ENCODE measurements at places on chromosomes 6 and 20. TPM values are rescaled to one million over a fixed set of nuclear protein-coding genes. Genes with fewer than 3 reads are reported as not detected.

DLK2 gene
- total RNA-seq = not detected

SLC35D3 gene
- total RNA-seq = not detected

DNA sequence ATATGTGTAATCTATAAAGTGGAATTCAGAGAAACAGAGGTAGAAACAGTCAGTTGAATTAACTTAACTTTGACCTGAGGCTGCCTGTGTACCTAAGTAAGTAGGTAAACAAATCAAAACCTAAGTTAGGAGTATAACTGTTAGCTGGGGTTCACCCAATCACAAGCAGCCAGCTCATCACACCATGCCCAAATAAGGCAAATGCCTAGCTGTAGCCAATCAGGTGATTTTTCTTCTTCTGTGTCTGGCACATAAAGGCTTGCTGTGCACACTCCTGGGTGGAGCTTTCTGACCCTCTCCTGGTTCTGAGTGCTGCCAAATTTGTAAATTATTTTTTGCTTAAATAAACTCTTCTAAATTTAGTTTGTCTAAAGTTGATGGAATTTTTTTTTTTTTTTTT lies 54.7 kb upstream of the TRIM39 start:
- no peaks in the 10 kb centered on the region for H3K27me3 ChIP-seq
- no peak overlapping the region for H3K4me3 ChIP-seq
- H3K4me1 ChIP-seq = no peaks in the 10 kb centered on the region
- DNase-seq = no peak

DNA sequence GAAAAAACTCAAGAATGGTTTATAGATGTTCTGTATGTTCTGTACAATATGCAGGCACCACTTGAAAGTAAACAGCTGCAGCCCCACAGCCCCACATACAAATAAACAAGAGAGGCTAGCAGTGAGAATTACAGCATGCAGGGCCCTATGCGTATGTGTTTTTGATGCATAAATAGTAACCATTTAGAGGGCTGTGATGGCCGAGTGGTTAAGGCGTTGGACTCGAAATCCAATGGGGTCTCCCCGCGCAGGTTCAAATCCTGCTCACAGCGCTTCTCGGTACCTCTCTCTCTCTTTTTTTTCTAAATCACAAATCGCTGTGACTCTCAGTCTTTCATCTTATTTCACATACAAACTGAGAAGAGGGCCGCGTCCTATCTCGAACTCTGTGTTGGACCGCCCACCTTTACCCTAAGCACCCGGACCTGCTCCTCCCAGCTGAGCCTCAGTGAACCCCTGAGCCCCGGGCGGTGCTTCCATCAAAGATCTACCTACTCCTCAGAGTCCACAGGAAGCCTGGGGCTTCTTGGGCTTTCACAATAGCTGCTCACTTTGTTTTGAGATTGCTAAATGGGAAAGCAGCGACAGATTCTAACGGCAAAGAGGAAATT lies 37.7 kb upstream of the PRSS16 start:
- H3K36me3 ChIP-seq = no peaks in the 10 kb centered on the region
- no peak overlapping the region for H3K4me3 ChIP-seq
- no peaks in the 10 kb centered on the region for H3K27me3 ChIP-seq
- H3K27ac ChIP-seq = no peak overlapping the region
- no peak for DNase-seq
- no peaks in the 10 kb centered on the region for H3K4me1 ChIP-seq

PTK6 gene
- 0.30 TPM for total RNA-seq

GABBR1 gene
- 126 TPM for total RNA-seq

GRCh38 chr6:127192911-127193541 lies 73.6 kb upstream of the RNF146 start:
- H3K36me3 ChIP-seq = no peaks in the 10 kb centered on the region
- H3K4me3 ChIP-seq = no peak overlapping the region
- no peak for DNase-seq
- no peaks in the 10 kb centered on the region for H3K4me1 ChIP-seq
- no peak overlapping the region for H3K27ac ChIP-seq
- no peaks in the 10 kb centered on the region for H3K27me3 ChIP-seq

DNA sequence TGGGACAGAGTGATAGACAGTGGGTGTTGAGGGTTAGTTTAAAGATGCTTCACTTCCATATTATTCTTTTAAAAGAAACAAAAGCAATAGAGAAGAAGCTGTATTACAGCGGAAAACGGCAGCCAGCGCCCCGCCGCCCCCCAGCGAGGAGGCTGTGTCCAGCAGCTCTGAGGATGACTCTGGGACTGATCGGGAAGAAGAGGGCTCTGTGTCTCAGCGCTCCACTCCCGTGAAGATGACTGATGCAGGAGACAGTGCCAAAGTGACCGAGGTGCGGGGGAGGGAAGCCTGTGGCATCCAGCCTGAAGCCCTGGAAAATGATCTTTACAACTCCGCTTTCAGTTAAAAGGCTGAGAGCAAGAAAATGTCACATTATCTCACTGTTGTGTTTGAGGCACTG lies 100.2 kb downstream of the FIG4 start:
- H3K4me3 ChIP-seq = no peak overlapping the region
- H3K4me1 ChIP-seq = no peaks in the 10 kb centered on the region
- no peaks in the 10 kb centered on the region for H3K27me3 ChIP-seq
- no peak for DNase-seq

ADGRF1 gene
- not detected for total RNA-seq

Data from aorta (tissue), 5 donors.